ENCODE measurements at places on chromosomes 7 and 10. TPM values are rescaled to one million over a fixed set of nuclear protein-coding genes. Genes with fewer than 3 reads are reported as not detected.

Gene LUC7L2
- total RNA-seq = 71.2 TPM

DNA sequence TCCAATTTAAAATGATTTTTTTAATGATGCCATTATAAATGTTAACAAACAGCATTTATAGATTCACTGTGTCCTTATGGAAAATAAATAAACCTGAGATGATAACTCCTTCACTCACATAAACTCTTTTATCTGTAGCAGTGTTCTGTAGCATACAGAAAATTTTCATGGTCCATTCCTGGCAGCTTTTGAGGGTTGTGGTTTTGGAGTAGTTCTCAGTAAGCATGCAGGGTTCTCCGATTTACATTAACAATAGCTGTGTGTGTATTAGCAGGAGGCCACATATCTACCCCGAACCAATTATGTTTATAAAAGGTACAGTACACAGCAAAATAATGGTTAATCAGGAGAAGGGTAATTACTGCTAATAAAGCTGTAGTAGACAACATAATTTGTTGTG, 162.7 kb downstream of the CDCA7L start:
- no peak for DNase-seq
- H3K36me3 ChIP-seq = no peaks in the 10 kb centered on the region
- no peak overlapping the region for H3K4me3 ChIP-seq
- no peak overlapping the region for H3K27ac ChIP-seq
- no peaks in the 10 kb centered on the region for H3K4me1 ChIP-seq
- H3K27me3 ChIP-seq = no peaks in the 10 kb centered on the region

GRCh38 chr10:100174699-100175677, 10.8 kb downstream of the ERLIN1 start:
- no peak overlapping the region for H3K4me3 ChIP-seq
- no peaks in the 10 kb centered on the region for H3K4me1 ChIP-seq
- no peak for DNase-seq
- H3K27ac ChIP-seq = no peak overlapping the region
- no peaks in the 10 kb centered on the region for H3K36me3 ChIP-seq

DNA sequence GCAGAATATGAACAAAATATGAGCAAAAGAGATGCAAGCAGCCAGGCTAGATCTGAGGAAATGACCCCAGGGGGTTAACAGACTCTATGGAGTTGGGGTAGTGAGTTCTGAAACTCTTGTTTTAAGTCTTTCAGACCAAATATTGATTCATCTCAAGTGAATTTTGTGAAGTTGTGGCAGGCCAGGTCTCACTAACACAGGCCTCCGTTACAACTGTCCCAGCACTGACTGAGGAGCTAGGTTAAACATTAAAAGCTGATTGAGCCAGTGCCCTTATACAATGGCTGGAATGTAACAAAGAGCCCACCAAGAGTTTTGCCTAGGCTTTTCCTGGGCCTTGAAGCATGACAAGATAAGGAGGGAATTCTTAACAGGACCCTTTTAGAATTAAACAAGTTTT, 192.3 kb upstream of the STK17A start:
- no peak for DNase-seq
- no peaks in the 10 kb centered on the region for H3K27me3 ChIP-seq
- H3K4me1 ChIP-seq = no peaks in the 10 kb centered on the region
- no peak overlapping the region for H3K4me3 ChIP-seq

Gene KEL
- 0.09 TPM for total RNA-seq

Gene TYW1B
- 8.4 TPM for total RNA-seq

All from prostate gland (tissue), 2 donors.